ENCODE measurements at places on chromosomes 16 and 17.

- DNase-seq: peak; percentile 90
These were observed 15.9 kb upstream of the SLC12A3 start for GRCh38 chr16:56848955-56849689.

DNA sequence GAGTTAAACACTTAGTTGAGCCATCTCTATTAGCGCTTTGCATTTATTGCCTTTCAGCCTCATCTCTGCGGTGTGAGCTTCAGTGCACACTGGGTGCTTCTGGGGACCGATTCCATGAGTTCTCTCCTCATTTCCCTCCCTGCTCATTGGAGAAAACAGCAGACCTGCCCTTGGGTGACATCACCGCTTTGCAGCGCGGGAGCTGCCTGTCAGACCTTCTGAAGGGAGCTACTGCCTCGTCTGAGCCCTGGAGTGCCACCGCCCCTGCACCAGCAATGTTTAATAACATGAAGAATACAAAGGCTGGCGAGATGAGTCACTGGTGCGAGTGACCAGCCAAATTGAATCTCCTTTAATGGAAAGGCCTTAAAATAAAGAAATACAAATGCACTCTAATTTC lies 30.2 kb upstream of the CPPED1 start:
- DNase-seq: no peak

GRCh38 chr16:57803134-57803990 lies 1.1 kb upstream of the KIFC3 start:
- no peak for DNase-seq

- DNase-seq: peak; percentile 16
These were observed 23.0 kb upstream of the TMEM132E start for GRCh38 chr17:34556384-34556783.

- no peak for DNase-seq
These were observed 1.4 kb downstream of the PLCD3 start for GRCh38 chr17:45130681-45131615.

GRCh38 chr17:64515829-64516228 lies 9.1 kb downstream of the CEP95 start:
- DNase-seq: no peak

- peak; percentile 41 for DNase-seq
These were observed 46.9 kb upstream of the HNF1B start for GRCh38 chr17:37791447-37792399.

GRCh38 chr17:77961741-77962140 lies 3.2 kb downstream of the TNRC6C start:
- DNase-seq: no peak

DNA sequence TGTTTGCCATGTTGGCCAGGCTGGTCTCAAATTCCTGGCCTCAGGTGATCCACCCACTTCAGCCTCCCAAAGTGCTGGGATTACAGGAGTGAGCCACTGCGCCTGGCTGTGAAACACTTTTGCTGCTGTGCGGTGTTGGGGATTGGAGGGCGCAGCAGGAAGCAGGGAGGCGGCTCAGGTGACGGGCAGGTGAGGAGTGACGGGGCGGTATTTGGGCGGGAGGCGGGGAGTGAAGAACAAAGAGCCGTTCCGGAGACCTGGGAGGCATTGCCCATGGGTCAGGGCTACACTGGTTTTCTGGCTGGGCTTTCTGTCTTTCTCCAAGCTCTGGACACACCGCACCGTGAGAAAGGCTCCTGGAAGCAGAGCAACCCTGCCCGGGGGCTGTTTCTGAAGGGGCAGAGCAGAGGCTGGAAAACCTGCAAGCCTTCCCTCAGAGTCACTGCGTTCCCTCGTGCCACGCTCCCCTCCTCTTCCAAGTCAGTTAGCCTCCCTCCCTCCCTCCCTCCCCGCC lies 22.1 kb downstream of the CRISPLD2 start:
- no peak for DNase-seq

GRCh38 chr16:49857423-49858181 lies 1.7 kb upstream of the ZNF423 start:
- DNase-seq: peak; percentile 71

GRCh38 chr16:70552675-70553074 lies 29.1 kb downstream of the SF3B3 start:
- DNase-seq: no peak

GRCh38 chr17:50332196-50332595 lies 13.7 kb upstream of the XYLT2 start:
- no peak for DNase-seq

DNA sequence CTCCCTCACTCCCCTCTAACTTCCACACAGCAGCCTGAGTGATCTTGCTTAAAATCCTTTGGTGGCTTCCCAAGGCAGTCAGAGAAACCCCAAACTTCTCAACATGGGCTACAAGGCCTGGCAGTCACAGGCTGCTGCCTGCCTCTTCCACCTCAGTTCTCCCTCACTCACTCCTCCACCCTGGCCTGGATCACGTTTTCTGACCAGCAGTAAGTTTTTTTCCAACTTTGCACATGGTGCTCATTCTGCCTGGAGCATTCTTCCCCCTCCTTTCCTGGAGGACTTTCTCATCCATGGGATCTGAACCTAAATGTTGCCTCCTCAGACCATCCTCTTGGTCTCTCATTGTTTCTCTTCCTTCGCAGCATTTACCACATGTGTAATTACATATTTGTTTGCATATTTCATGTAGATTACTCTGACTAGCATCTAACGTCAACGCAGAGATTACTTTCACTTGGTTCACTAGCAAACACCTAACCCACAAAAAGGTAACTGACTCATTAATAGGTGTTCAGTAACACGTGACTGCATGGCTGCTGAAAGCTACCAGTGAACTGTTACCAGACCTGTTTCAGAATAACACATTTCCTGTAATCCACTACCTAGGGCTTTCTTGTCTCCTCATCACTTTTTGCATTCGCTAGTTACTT lies 17.1 kb downstream of the GNA13 start:
- DNase-seq: no peak

DNA sequence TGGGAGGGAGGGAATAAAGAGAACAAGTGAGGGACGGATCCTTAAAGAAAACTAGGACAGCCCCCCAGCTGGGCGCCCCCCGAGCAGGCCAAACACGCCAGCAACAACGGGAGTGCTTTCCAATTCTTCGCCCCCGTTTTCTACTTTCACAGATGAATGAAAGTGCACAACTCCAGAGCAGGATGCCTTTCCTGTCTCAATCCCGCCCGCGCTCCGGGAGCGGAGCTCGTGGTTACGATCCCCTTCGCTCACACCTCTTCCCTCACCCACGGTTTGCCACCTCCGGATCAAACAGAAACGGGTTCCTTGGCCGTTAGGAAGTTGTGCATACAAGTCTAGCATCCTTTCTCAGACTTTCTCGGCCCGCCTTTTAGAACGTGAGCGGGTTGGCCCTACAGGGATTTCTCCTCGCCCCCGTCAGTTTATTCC lies 680 bp downstream of the SKA2 start:
- DNase-seq: peak; percentile 56

DNA sequence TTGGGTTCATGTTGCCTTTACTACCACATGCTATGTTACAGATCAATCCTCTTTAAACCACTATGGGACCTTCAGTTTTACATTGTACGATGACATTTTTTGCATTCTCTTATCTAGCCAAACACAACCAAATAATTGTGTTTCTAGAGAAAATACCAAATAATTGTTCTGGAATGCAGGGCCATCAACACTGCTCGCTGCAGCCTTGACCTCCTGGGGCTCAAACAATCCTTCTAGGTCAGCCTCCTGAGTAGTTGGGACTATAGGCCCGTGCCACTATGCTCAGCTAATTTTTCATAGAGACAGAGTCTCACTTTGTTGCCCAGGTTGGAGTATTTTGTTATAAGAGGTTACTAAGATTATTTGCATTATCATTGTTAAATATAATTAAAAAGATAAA lies 237.5 kb upstream of the PMFBP1 start:
- peak; percentile 5 for DNase-seq

GRCh38 chr16:89495121-89495520 lies 4.8 kb upstream of the ANKRD11 start:
- DNase-seq: peak; percentile 75

GRCh38 chr17:5888811-5889210 lies 181.4 kb upstream of the WSCD1 start:
- DNase-seq: peak; percentile 4

DNA sequence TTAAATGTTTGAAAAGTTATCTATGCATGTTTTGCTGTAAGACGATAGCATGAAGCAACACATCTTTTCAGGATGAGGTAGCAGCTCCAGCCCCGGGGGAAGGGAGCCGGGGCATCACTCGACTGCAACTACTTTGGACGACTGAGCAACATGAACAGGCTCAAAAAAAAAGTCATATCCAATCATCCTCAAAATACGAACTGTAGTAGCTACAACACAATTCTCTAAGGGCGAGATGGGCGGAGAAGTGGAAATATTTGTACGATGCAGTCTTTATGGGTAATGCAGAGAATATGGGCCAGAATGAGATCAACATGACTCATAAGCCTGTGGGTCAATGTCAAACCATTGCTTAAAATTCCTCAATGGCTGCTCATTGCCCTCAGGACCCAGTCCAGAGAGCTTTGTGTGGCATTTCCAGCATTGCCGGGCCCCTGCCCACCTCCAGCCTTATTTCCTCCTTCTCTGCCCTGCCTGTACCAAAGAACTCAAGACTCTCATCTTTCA lies 17.7 kb upstream of the SMURF2 start:
- peak; percentile 93 for DNase-seq

GRCh38 chr16:26765087-26765486 lies 301.6 kb upstream of the C16orf82 start:
- DNase-seq: peak; percentile 10

DNA sequence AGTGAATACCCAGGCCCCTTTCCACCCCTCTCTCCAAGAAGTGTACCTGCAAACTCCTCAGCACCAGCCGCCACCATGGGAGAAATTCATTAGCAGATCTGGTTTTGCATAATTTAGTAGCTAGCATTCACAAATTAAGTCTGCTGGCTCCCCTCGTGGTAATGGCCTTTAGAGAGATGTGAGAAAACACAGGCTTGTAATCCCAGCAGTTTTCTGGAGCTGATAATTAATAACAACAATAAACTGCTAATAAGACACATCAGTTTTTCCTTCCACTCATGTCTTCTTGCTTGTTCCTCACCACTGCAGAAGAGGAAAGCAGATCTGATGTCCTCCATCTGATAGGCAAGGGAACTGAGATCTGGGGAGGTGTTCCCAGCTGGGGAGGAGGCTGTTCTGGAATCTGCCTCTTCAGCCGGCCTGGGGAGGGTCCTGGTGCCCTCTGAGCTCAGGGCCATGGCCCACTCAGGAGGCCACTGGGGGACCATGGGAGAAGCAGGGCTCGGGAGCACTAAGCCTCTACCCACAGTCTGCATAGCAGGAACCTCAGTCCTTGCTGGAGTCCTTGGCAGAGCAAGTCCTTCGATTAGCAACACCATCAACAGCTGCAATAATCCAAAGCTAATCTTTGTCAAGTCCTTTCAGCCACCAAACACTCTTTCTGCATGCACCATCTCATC lies 74.2 kb upstream of the DNAJA2 start:
- DNase-seq: no peak

- peak; percentile 75 for DNase-seq
These were observed at the start of gene CMIP for GRCh38 chr16:81444448-81445121. Gene CMIP, plus strand, starts transcription at chr16:81444808.

- no peak for DNase-seq
These were observed 1.1 kb upstream of the DOC2A start for GRCh38 chr16:30011714-30012504.

DNA sequence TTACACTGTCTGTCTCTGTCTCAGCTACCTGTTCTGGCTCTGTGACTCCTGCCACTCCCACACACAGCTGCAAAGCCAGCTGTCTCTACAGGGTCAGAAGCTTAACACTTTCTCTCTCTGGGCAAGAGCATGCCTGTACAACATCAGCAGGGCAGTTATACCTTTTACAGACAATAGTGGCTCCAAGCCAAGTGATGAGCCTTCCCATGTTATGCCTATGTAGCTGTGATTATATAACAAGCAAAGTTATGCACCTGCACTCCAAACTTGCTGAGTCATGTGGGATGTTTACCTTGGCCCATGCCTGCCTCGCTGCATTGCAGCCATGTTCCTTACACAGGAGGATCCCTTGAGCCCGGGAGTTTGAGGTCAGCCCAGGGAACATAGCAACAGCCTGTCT lies 31.8 kb upstream of the APPBP2 start:
- DNase-seq: no peak

DNA sequence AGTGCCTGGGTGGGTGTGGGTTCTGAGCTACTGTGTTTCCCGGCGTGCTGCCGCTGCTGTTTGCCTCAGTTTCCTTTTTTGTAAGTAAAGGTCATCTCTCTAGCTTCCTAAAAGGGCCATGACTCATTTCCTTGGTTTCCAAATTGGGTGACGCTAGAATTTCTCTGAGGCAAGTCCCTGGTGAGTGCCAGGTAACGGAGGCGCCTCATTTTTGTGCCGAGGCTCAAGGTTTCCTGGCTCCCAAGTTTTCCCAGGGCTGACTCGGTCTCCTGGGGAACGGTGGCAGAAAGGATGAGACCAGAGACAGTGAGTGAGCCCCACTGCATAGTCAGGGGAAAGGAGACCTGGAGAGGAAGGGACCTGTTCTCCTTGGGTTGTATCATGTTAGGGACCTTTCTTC lies 20.3 kb downstream of the MSI2 start:
- no peak for DNase-seq

- no peak for DNase-seq
These were observed 70.7 kb upstream of the GNAO1 start for GRCh38 chr16:56120447-56121155.

DNA sequence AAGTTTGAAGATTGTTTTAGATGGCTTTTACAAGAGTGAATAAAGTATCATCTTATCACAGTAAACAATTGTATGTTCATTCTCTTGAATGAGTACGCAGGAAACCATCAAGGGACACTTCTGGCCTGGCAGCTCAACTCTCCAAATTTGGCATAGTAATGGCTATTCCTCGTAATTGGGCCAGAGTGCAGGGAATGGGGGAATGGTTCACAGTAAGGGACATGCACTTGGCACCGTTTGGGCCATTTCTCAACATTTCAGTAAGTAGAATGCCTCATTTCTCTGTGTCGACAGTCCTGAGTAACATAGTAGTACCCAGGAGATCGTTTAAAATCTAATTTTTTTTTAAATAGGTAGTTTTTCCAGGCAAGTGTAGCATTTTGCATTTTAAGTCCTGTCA lies 309.6 kb downstream of the KCNJ2 start:
- no peak for DNase-seq

- DNase-seq: peak; percentile 77
These were observed 13.3 kb upstream of the YWHAE start for GRCh38 chr17:1413281-1413791.

GRCh38 chr17:7293816-7294613 lies 424 bp downstream of the YBX2 start:
- no peak for DNase-seq

GRCh38 chr17:72588961-72589360 lies 468.1 kb downstream of the SOX9 start:
- no peak for DNase-seq

- no peak for DNase-seq
These were observed 20.5 kb downstream of the TMEM114 start for GRCh38 chr16:8569650-8570346.

- DNase-seq: peak; percentile 72
These were observed 33.9 kb downstream of the JPH3 start for GRCh38 chr16:87636050-87636684.
